Vein endothelial cell (primary cell): ENCODE measurements at places on chromosomes 5 and 9. TPM values are rescaled to one million over a fixed set of nuclear protein-coding genes. Genes with fewer than 3 reads are reported as not detected.

The OCLN gene
- 7.7 and 11.8 TPM in 2 replicates for total RNA-seq

The CD274 gene
- total RNA-seq, result 26.7 and 30.4 TPM in 2 replicates

The ZNF346 gene
- total RNA-seq, result 25.1 and 32.3 TPM in 2 replicates

The PCDHA1 gene
- total RNA-seq, result not detected in 2 replicates

The ADAMTSL2 gene
- 0.10 TPM in 1 of 2 replicates, not detected in the other for total RNA-seq

The WNT8A gene
- total RNA-seq, result under 0.01 TPM in 1 of 2 replicates, not detected in the other

The GRIN3A gene
- not detected in 2 replicates for total RNA-seq

The POU5F2 gene
- 2.0 and 2.2 TPM in 2 replicates for total RNA-seq

The IZUMO3 gene
- total RNA-seq, result not detected in 2 replicates

The PCDHGA5 gene
- total RNA-seq, result 1.5 and 1.6 TPM in 2 replicates

The COL27A1 gene
- 7.8 and 17.8 TPM in 2 replicates for total RNA-seq

The LHX3 gene
- total RNA-seq, result not detected in 2 replicates

The EXOSC3 gene
- total RNA-seq, result 21.9 and 22.7 TPM in 2 replicates

The SLCO4C1 gene
- total RNA-seq, result not detected in 2 replicates

The C5orf24 gene
- total RNA-seq, result 74.5 and 82.0 TPM in 2 replicates

The CLTA gene
- 275 and 279 TPM in 2 replicates for total RNA-seq

The SLC45A2 gene
- total RNA-seq, result 0.10 TPM in 1 of 2 replicates, not detected in the other

The SLC6A19 gene
- total RNA-seq, result not detected in 2 replicates

The FCN1 gene
- not detected in 2 replicates for total RNA-seq

The PCDHGA8 gene
- 2.0 and 2.9 TPM in 2 replicates for total RNA-seq

The PCDHB7 gene
- 0.57 and 0.98 TPM in 2 replicates for total RNA-seq

The TNFSF15 gene
- total RNA-seq, result 19.3 and 26.9 TPM in 2 replicates

The C9orf78 gene
- total RNA-seq, result 24.2 and 38.0 TPM in 2 replicates

The DMRT3 gene
- total RNA-seq, result not detected in 2 replicates

The INSL6 gene
- total RNA-seq, result not detected in 2 replicates

The SLCO6A1 gene
- total RNA-seq, result not detected in 2 replicates

The PCDHA9 gene
- under 0.01 TPM in 2 replicates for total RNA-seq

The EGFL7 gene
- 566 and 825 TPM in 2 replicates for total RNA-seq

The DIPK1B gene
- 182 and 234 TPM in 2 replicates for total RNA-seq

The AGPAT2 gene
- 61.9 and 73.2 TPM in 2 replicates for total RNA-seq

The ORM2 gene
- not detected in 2 replicates for total RNA-seq

The ST6GALNAC6 gene
- 46.1 and 53.2 TPM in 2 replicates for total RNA-seq

The GALNT10 gene
- 74.7 and 133 TPM in 2 replicates for total RNA-seq

The ACTBL2 gene
- under 0.01 TPM in 1 of 2 replicates, not detected in the other for total RNA-seq

The PCDHB8 gene
- total RNA-seq, result 0.29 and 1.3 TPM in 2 replicates

The FBN2 gene
- total RNA-seq, result 2.4 and 5.9 TPM in 2 replicates

The C5orf46 gene
- total RNA-seq, result not detected in 2 replicates

The KCNMB1 gene
- total RNA-seq, result 0.10 TPM in 1 of 2 replicates, not detected in the other

The IFNA13 gene
- total RNA-seq, result not detected in 2 replicates

The QRFP gene
- not detected in 2 replicates for total RNA-seq

The THBS4 gene
- total RNA-seq, result not detected in 2 replicates

The SLC34A3 gene
- total RNA-seq, result not detected in 2 replicates

The GFPT2 gene
- total RNA-seq, result 0.86 and 0.98 TPM in 2 replicates

The CTNND2 gene
- 0.10 TPM in 1 of 2 replicates, not detected in the other for total RNA-seq

The DMRTA1 gene
- total RNA-seq, result 0.33 and 0.86 TPM in 2 replicates

The VDAC1 gene
- 342 and 347 TPM in 2 replicates for total RNA-seq
